ENCODE measurements at places on chromosomes 12 and 14. TPM values are rescaled to one million over a fixed set of nuclear protein-coding genes. Genes with fewer than 3 reads are reported as not detected.

LRRC10 gene
- not detected for total RNA-seq

KRT3 gene
- total RNA-seq, result not detected

ADAMTS20 gene
- not detected for total RNA-seq

FOXN4 gene
- total RNA-seq, result not detected

FLVCR2 gene
- 2.1 TPM for total RNA-seq

RAB2B gene
- 29.1 TPM for total RNA-seq

SLC8A3 gene
- not detected for total RNA-seq

CFAP251 gene
- 13.5 TPM for total RNA-seq

CAPZA3 gene
- total RNA-seq, result not detected

SOX5 gene
- 1.5 TPM for total RNA-seq

HOXC5 gene
- 0.12 TPM for total RNA-seq

Measured in glomerular endothelial cell (primary cell).